ENCODE measurements at places on chromosomes 3 and 15.
A peak's percentile ranks its signal among the peaks of the same experiment; 100 is the strongest.

DNA sequence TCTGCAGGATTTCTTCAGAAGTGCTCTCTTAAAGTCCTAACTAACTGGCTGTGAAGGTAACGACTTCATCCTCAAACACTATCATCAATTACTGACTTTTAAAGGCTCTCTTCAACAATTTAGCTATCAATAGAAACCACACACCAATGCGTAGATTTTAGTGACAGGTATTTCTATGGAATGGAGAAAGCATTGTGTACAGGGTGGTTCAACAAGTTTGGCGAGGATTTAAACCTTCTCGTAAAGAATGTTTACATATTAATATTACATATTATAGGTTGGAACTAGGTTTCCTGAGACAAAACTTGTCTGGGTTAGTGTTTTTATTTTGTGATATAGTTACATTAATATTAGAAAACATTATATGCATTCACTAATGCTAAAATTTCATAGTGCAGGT, 233.6 kb downstream of the CHL1 start:
- DNase-seq: no peak

DNA sequence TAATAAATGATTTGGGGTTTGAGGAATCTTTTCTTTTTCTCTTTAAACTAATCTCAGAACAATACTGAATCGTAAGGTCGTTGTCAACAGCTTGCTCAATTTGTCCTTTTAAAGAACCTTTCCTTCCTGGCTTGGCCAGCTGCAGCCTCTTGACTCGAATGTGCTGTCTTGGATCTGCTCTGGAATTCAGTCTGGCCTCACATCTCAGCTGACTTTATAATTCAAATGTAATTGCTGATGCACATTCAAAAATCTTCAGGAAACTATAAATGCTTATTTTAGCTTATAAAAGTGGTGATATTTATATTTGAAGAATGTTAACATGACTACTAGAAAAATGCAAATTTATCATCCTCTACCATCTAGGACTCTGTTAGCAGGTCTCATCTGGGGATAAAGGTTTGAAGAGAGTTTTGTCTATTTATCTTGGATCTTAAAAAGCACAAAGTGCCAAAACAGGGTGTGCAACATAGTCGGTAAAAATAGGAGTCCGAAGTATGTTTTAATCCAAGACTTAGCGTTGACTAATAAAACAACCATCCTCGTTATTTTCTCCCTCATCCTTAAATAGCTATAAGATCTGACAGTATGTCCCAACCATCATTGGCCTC, 1035.2 kb downstream of the MCTP2 start:
- no peak for DNase-seq

GRCh38 chr15:39270221-39270855, 310.5 kb upstream of the THBS1 start:
- DNase-seq: no peak

- DNase-seq: no peak
Observed at GRCh38 chr3:139107424-139108252, 62.9 kb upstream of the PRR23C start.

DNA sequence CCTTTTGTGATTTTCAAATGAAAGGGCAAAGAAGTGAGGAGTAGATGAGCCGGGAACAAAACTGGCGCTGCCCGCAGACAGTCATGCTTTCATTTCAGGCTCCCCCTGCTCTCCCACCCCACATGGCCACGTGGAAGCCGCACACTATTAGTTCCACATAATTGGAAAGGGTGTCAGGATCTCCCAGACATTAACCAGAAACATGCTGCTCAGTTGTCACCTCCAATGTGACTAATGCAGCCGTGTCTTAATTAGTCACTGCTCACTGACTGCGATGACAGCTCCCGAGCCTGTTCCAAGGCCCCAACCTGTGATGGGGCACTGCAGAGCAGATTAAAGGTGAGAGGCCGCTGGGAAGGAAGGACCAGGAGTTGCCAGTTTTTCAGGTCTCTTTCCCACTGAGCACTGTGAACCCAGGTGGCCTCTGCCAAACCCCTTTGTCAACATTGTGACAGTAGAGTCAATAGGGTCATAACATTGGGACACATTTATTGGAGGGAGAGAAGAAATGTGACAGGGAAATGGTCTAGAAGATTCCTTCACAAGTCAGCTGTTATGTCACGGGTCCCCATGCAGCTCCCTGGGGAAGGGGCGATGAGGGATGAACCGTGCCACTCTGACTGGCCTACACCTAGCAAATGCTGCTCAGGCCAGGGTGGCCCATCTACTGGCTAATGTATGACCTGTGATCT, 38.6 kb upstream of the SFMBT1 start:
- DNase-seq: no peak

- no peak for DNase-seq
Observed at GRCh38 chr15:72368899-72369298, 6.9 kb downstream of the HEXA start.

DNA sequence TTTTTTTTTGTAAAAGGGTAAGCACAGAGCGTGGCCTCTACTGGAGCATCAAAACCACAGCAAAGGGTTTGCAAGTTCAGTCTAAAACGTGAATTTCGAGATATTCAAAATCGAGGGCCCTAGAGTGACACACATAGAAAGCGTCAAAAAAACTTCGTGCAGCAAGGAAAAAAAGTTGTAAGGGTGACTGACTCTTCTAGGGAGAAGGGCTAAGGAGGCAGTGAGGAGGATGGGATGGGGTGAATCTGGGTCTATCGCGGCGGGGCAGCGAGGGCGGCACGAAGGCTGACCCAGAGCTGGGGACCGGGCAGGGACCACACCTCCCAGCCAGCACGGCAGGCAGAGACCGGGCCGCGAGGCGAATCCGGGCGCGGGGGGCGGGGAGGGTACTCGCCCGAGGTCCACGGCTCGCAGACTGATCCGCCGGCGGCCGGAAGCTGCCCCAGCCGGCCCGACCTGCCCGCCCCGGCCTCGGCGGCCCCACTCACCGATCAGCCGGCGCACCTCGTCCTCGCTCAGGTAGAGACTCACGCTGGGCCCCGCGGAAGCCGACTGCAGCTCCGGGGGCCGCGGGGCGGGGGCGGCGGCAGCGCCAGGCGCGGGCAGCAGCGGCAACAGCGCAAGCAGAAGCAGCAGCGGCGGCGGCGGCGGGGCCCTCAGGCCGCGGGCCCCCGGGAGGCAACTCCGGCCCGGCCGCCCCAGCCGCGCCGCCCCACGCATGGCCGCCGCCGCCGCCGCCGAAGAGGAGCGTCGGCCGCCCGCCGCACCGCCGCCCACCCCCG, 533 bp downstream of the RYK start:
- peak; percentile 40 for DNase-seq

Data from stimulated activated CD8-positive, alpha-beta memory T cell treated with anti-CD3 and anti-CD28 coated beads, Interleukin-4, amount 100 ng/mL, for 24 hours (primary cell).